ENCODE measurements at places on chromosomes 5 and 9.

DNA sequence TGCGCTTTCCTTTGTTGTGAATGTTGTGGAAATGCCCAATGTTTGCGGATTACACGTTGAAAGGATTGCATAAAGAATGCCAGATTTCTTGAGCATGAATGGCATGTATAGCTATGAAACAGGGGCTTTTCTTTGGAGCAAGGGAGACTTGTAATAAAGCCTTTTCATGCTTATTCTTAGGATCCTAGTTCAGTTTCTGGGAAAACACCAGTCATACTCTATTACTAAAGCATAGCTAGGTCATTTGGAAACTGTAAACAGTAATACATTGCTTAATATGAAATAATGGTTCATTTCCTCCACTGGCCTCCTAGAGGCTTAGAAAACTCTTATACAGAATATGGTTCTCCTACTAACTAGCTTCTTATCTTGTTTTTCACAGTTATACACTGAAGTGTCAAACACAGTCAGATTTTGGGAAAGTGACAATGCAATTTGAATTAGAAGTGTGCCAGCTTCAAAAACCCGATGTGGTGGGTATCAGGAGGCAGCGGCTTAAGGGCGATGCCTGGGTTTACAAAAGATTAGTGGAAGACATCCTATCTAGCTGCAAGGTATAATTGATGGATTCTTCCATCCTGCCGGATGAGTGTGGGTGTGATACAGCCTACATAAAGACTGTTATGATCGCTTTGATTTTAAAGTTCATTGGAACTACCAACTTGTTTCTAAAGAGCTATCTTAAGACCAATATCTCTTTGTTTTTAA, 104.2 kb downstream of the MELK start:
- DNase-seq, result no peak
- H3K27me3 ChIP-seq, result no peaks in the 10 kb centered on the region
- H3K4me1 ChIP-seq, result no peaks in the 10 kb centered on the region
- H3K4me3 ChIP-seq, result no peak overlapping the region
- no peak overlapping the region for H3K27ac ChIP-seq
- H3K36me3 ChIP-seq, result no peaks in the 10 kb centered on the region

DNA sequence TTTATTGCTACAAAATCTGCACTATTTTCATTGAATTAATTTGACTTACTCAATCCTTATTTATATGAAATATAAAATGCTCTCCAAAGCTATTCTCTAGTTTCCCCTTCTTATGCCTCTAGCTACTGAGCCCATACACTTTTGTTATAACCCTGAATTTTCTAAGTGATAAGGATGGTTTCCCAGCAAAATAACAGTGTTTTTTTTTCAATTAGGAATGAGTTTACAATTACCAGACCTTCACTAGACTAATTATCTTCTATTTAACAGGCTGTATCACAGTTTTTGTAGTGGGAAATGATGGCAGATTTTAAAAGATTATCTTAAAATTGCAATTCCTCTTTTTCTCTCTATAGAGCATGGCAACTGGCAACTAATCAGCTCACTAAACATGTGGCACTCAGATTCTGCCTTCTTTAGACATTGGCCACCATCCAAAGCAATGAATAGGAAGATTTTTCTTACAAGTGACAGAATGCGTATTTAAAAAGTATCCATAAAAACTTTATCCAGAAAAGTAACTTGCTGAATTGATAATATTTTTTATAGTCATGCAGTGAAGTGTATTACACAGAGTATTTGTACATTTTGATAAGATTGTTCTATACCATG, 585.7 kb upstream of the ZNF608 start:
- H3K27me3 ChIP-seq, result no peaks in the 10 kb centered on the region
- H3K4me1 ChIP-seq, result no peaks in the 10 kb centered on the region
- H3K36me3 ChIP-seq, result no peaks in the 10 kb centered on the region
- no peak for DNase-seq
- no peak overlapping the region for H3K4me3 ChIP-seq
- no peak overlapping the region for H3K27ac ChIP-seq

DNA sequence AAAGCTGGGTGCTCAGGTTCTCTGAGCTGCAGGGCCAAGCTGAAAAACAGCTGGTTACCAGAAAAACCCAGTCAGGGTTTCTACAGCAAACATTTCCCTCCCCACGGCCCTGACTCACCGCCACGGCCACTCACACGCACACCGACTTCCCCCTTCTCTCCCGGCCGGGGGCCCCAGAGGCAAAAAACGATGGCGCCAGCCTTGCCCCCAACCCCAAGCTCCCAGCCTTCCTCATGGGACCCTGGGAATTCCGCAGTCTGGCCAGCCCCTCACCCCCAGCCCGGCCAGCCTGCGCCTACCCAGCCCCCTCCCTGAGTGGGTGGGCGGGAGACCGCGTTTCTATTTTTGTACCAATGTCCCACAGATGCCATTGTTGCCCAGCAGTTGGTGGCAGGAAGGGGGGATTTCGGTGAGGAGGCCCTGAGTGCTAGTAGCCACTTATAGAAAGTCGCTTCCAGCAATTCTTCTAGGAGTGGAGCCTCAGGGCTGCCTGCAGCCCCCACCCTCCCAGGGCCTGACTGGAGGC, 18.4 kb downstream of the ENG start:
- no peak overlapping the region for H3K4me3 ChIP-seq
- H3K27ac ChIP-seq, result peak overlapping the region; percentile 87
- DNase-seq, result no peak

- H3K27me3 ChIP-seq, result no peaks in the 10 kb centered on the region
- DNase-seq, result no peak
- H3K27ac ChIP-seq, result no peak overlapping the region
- H3K36me3 ChIP-seq, result no peaks in the 10 kb centered on the region
- no peak overlapping the region for H3K4me3 ChIP-seq
Observed at GRCh38 chr9:1388216-1388615, 338.1 kb downstream of the DMRT2 start.

DNA sequence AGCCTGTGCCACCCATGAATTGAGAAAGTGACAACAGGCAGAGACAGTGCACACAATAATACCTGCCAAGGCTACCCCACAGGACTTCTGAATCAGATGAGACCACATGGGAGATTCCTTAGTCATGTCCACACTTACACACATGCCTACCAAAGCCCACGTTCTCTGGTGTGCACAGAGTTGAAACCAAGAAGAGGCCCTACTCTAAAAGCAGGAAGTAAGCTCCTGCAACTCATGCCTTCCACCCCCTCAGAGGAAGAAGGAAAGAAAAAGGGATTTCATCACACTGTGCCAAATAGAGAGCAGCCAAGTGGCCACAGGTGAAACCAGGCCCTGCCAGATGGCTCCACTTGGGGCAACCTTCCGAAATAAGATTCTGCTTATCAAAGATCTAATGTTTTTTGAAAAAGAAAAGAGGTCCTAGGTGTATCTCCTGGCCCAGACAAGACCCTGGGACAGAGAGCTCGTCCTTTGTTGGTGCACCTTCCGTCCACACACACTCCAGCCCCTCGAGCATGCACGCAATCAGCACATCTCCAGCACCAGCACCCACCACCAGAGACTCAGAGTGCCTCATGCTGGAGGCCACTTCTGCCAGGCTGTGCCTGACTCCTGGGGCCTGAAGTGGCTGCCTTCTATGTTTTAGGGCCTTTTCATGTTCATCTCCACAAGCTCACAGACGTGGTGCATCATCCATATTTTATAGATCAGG, 114.6 kb upstream of the SPOCK1 start:
- no peak overlapping the region for H3K4me3 ChIP-seq
- H3K27me3 ChIP-seq, result no peaks in the 10 kb centered on the region
- DNase-seq, result no peak
- no peaks in the 10 kb centered on the region for H3K36me3 ChIP-seq

All from left lung (tissue), 14 donors.